ENCODE measurements at places on chromosomes 13 and 19.

DNA sequence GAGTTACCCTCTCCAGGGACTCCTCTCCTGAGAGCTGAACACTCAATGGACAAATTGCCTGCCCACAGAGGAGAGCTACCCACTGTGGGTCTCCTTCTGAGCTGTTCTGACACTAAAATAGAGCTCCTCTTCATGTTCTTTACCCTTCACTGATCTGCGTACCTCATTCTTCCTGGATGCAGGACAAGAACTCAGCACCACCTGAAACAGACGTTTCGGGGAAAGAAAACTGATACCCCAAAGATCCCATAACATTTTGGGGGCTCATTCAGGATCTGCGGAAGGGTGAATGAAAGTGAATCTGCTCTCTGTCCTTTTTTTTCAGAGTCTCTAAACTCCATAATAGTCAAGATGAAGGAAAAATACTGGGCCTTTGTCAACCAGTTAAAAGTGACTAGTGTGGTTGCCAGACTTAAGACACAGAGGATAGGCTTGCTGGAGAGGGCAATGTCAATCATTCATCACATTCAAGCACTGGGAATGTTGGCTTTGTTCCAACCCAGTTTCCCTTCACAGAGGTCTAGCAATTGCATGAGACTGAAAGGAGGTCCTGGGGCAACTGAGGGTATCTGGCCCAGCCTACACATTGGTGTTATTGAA lies 136.7 kb upstream of the SLITRK6 start:
- no peak for DNase-seq

GRCh38 chr19:30428092-30428680 lies 56.0 kb downstream of the ZNF536 start:
- no peak for DNase-seq

DNA sequence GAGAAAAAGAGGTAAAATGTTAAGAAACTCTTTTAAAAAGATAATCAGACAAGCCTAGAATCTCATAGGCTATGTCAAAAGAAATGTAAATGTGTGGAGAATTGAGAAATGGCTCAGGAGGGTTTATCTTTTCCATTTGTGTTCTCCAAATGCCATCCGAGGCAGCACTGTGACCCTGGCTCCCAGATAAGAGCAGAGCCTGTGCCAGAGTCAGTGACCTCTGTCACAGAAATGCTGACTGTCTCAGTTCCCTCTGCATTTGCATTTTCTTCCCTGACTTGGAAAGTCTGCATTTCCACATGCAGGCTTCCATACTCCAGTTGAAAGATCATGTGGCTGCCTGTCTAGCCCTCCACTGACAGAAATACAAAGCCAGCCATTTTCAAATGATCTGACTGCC lies 42.0 kb downstream of the SERTM1 start:
- no peak for DNase-seq

DNA sequence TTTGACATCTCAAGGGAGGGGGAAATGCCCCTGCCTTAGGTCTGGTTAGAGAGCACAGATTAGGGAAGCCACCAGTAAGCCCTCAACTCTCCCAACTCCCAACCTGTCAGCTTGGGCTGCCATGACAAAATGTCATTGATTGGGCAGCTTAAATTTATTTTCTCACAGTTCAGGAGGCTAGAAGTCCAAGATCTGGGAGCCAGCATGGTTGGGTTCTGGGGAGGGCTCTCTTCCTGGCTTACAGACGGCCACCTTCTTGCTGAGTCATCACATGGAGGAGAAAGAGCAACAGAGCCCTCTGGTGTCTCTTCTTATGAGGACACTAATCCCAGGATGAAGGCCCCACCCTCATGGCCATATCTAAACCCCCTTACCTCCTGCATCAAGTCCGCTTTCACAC lies 24.2 kb downstream of the C19orf12 start:
- no peak for DNase-seq

DNA sequence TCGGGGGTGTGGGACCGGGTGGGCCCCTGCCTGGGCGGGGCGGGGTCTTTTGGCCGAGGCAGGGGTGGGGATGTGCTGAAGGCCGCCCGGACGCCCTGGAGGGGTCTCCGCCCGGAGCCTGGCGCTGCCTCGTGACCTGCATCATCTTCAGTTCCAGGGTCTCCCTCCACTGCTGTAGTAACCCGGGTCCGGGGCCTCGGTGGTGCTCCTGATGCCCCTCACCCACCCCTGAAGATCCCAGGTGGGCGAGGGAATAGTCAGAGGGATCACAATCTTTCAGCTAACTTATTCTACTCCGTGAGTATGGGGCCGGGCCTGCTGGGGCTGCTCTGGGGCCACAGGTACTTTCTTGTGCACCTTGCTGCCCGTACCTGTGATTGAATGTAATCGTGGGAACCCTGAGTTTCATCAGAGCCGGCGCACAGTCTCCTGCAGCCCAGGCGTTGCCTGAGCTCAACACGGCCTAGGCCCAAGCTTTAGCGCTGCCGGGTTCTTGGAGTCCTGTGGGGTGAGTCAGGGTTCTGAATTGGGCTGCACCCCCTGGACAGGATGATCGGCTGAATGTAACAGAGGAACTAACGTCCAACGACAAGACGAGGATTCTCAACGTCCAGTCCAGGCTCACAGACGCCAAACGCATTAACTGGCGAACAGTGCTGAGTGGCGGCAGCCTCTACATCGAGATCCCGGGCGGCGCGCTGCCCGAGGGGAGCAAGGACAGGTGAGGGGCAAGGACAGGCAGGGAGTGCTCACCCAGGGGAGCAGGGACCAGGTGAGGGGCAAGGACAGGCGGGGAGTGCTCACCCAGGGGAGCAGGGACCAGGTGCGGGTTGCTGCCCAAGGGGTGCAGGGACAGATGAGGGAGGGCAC lies 10.5 kb downstream of the PEAK3 start:
- DNase-seq: no peak

- DNase-seq: no peak
Measured at GRCh38 chr19:8137425-8137824, 12.0 kb downstream of the FBN3 start.

DNA sequence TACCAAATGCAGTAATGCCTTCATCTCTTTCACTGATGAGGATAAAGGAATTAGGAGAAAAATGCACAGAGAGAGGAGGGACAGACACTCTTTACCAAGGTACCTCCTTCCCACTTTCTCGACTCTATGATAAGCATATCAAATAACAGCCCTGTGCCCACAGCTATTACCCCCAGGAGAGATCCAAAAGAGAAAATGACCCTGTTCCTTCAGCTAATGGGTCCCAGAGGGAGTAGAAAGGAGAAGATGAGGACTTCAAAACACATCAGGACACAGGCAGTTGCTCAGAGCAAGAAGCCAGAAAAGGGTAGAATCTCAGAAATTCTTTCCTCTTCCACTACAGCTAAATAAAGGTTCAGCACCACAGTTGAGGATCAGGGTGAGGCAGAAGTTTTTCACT lies 80.6 kb downstream of the ABCC4 start:
- DNase-seq: no peak

DNA sequence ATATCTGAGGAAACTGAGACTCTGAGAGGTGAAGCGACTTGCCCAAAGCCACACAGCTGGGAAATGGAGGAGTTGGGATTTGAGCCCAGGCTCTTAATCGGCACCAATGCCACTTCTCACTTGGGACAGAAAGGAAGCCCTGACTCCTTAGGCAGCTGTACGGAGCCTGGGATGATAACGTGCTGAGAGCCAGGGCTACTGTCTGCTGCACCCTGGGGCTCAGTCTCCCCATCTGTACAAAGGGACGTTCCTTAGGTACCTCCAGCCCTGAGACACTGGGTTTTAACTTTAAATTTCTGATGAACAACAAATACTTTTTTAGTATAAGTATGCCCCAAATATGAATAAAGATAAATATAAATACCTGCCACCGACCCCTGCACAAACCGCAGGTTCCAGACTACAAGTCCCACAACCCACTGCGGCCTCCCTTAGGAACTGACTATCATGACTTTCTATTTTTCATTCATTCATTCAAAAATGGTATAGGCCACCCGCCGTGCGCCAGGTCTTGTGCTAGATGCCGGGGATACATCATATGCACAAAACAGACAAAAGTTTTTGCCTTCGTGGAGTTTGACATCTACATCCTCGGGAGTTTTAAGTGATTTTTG lies 776 bp upstream of the NCLN start:
- no peak for DNase-seq

GRCh38 chr19:15289673-15290072 lies 42.7 kb downstream of the BRD4 start:
- no peak for DNase-seq

DNA sequence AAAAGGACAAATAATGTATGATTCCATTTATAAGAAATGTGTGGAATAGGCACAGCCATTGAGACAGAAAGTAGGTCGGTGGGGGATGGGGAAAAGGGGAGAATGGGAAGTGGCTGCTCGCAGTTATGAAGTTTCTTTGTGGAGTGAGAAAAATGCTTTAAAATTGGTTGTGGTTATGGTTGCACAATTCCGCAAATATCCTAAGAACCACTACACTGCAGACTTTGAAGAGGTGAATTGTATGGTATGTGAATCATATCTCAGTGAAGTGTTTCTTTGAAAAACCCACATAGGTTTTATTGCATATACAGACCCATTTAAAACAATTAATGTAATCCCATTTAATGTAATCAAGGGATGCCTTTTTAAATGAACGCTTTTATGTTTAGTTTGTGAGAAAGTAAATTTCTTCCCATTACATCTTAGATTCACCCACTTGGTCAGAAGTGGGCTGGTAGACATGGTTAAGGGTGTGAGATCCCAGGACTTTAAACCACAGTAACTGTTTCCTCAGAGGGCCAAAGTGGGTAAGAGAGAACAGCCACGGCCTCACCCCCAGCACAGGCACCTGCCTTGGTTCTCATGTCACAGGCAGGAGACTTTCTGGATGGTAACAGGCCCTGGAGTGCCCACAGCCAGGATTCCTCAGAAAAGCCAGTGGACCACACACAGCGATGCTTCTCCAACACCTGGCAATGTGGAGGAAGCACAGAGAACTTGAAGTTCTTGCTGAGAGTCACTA lies 119.3 kb upstream of the GJB6 start:
- DNase-seq: no peak

DNA sequence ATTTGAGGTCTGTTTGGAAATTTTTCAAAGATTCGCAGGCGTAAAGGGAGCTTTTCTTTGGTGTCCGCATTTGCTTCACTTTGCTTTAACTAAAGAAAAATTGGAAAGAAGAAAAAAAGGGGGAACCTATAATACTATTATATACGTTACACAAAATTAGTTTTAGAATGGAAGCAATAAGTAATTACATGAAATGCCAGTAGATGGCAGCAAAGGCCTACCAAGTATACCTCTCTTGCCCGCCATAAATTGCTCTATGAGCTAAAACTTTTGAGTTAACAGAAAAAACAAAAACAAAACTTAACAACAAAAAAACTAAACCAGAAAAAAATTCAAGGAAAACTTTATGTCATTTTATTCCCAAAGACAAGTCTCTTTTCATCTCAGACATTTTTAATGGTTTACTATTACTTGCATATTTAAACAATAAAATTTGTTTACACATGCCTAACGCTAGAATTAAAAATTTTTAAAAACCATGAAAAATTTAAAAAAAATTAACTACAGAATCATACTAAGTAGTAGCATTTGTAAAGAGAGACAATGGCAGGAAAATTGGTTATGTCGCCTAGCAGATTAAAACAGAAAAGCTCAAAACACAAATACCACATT lies 271.4 kb downstream of the NALCN start:
- DNase-seq: no peak

DNA sequence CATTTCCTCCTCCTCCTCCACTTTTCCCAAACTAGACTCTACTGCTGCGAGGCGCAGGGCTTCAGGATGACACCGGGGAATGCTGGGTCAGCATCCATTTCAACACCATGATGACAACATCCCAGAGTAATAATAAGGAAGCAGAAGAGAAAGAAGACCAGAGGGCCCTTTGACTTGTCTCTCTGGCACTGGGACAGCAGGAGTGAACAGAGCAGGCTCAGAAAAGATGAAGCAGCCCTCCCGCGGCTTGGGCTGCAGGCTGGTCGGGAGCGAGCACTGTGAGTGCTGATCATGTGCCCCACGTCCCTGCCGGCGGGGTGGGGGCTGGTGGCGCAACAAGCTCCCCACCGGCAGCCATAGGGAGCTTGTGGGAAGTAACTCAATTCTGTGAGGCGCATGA lies 30.5 kb downstream of the RANBP3 start:
- no peak for DNase-seq

- DNase-seq: no peak
Measured at GRCh38 chr19:8552810-8553209, 24.4 kb downstream of the MYO1F start.

GRCh38 chr19:16266586-16266942 lies 58.1 kb upstream of the KLF2 start:
- DNase-seq: peak; percentile 32

GRCh38 chr13:76709851-76710250 lies 176.4 kb downstream of the KCTD12 start:
- no peak for DNase-seq

GRCh38 chr19:48683349-48683748 lies 10.5 kb upstream of the NTN5 start:
- no peak for DNase-seq

DNA sequence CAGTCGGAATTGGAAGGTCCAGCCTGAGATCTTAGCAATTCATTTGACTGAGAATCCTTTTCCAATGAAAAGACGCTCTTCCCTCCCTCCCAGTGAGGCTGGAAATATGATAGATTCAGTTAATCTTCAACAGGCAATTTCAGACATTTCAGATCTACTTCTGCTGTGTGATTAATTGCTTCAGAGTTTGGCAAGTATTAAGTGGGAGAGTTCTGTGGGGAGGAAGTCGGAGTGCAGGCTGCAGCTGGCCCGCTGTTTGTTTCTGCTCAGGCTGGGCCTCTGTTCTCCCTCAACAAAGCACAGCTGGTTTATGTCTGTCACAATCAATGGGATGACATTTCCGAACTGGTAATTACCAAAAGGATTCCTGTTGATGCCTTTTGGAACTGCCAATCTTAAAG lies 178.2 kb downstream of the NDFIP2 start:
- no peak for DNase-seq

GRCh38 chr19:16066611-16067104 lies 9.6 kb upstream of the TPM4 start:
- DNase-seq: no peak

DNA sequence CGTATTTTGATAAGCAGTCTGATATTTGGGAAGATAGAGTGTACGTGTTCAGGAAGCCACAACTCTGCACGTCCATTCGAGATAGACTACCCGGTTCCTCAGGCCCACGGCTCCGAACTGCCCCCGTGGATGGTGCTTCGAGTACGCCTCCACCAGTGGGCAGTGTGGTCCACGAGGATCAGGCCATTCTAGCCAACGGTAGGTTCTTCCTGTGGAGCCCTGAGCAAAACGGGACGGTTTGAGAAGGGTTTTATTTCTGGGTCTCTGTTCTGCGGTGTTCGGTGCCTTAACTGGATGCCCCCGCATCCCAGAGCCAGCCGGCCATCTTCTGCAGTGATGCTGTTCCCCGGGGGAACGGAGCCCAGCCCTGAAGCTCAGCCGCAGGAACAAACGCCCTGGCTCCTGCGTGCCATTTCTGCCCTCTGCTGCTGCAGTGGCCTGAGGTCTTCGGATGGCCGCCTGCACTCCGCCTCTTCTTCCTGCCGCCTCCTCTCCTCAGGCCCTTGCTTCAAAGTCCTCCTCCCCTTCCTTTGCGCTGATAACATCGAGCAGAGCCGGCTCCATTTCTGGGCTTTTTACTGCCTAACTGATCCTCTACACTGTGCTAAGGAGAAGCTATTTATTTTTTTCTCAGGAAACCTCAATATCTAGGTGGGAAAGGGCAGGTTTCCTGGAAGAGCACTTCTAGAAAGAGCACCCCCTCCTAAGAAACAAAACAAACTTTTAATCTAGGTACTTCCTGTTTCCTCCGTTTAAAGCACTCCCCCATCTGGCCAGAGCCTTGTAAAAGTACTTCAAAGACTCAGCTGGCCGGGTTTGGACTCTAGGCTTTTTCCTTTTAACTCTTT lies 36.2 kb upstream of the SLC46A3 start:
- no peak for DNase-seq

GRCh38 chr19:18502246-18502637 lies 19.6 kb downstream of the ELL start:
- DNase-seq: no peak

- DNase-seq: no peak
Measured at GRCh38 chr19:58476498-58477015, 405 bp downstream of the ZNF446 start.

Data from activated T-helper 1 cell treated with anti-CD3 and anti-CD28 coated beads, Interleukin-2, amount 50 U/mL, for 16 hours (primary cell).